Naive B cell (primary cell): ENCODE measurements at places on chromosomes 12 and 14.

- DNase-seq, result no peak
These were observed 39.5 kb downstream of the TESPA1 start for GRCh38 chr12:54945082-54945481.

- no peak for DNase-seq
These were observed 240.7 kb upstream of the PLEKHG7 start for GRCh38 chr12:92462049-92462448.

DNA sequence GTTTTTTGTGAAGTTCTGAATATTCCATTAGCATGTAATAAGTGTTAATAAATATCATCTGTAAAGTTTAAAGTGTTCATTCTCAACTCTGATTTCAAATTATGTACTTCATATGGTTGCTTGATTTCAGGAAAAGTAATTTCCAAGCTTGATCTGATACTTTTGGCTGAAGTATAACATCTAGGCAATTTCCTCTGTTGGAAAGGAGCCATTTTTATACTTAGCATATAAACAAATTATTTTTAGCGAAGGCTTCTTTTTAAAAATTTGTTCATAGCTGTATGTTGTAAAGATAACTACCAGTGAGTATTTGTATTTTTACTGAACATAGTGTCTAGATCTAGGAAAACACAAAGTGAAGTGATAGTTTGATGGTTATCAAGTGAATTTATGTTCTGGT is 153.4 kb upstream of the TMTC2 start:
- DNase-seq, result no peak

DNA sequence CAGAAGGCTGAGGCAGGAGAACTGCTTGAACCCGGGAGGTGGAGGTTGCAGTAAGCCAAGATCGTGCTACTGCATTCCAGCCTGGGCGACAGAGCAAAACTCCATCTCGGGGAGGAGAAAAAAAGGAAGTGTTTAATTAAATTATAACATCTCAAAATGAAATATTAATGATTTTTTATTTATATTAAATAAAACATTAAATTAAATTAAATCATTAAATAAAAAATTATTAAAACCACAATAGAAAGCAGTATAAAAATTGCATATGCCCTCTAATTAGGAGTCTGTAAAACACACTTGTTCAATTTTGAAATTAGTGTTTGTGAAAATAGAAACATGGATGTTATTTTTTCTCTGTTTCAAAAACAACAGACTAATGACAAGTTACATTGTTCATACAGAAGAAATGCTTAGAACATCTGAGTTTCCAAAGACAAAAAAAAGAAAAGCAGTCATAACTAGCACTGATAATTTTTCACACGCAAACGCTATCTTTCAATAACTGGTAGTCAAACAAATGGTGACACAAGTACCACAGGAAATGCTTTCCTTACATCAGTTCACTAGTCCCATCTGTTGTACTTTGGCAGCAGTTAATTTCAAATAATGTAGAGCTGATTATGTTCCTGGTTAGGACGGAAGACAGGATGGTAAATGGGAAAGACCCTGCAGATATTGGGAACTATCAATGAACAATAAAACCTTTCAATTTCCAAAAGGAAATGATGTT is 54.9 kb downstream of the HECTD4 start:
- DNase-seq, result no peak

GRCh38 chr14:24271834-24272263 is 452 bp upstream of the RABGGTA start:
- no peak for DNase-seq
